Activated T-helper 2 cell treated with anti-CD3 and anti-CD28 coated beads, Interferon-gamma antibody, Interleukin-2, Interleukin-4, amounts not matched to agents 10 μg/mL and 5 μg/mL and 100 μg/mL, durations not matched to agents 14 hours and 24 hours and 36 hours (primary cell): ENCODE measurements at places on chromosomes 3 and 15. TPM values are rescaled to one million over a fixed set of nuclear protein-coding genes. Genes with fewer than 3 reads are reported as not detected.

MME gene
- not detected in 2 replicates for total RNA-seq

GRK7 gene
- total RNA-seq, result not detected in 2 replicates

ACOX2 gene
- not detected in 2 replicates for total RNA-seq

CHST2 gene
- 7.4 and 7.7 TPM in 2 replicates for total RNA-seq

SERINC4 gene
- total RNA-seq, result 0.28 and 0.57 TPM in 2 replicates

USF3 gene
- 13.9 and 15.6 TPM in 2 replicates for total RNA-seq

NLGN1 gene
- not detected in 2 replicates for total RNA-seq

GRCh38 chr15:96343113-96344059 lies 12.9 kb downstream of the NR2F2 start:
- H3K27me3 ChIP-seq, result peaks cover 91% of the 10 kb centered on the region
- no peaks in the 10 kb centered on the region for H3K36me3 ChIP-seq
- H3K27ac ChIP-seq, result no peak overlapping the region
- no peak for DNase-seq
- no peaks in the 10 kb centered on the region for H3K4me1 ChIP-seq

DNA sequence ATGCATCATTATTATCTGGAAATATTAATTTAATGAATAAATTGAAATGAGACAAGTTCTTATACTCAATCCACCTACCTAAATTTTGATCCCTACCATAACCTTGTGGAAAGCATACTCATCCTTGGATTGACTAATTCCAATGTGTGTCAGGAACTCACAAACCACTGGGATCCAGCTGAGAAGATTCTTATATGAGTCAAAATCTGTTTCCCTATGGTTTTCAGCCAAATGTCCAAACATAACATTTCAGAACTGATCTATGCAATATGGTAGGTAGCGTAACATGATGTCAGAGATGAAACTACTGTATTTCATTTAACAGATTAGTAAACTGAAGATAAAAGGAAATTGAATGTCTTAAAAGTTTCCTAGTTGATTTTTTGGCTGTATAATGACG lies 250.0 kb downstream of the PLOD2 start:
- no peak overlapping the region for H3K27ac ChIP-seq
- H3K36me3 ChIP-seq, result no peaks in the 10 kb centered on the region
- no peak for DNase-seq
- no peaks in the 10 kb centered on the region for H3K4me1 ChIP-seq

- H3K4me3 ChIP-seq, result no peak overlapping the region
- no peak for DNase-seq
- H3K27ac ChIP-seq, result no peak overlapping the region
- H3K36me3 ChIP-seq, result no peaks in the 10 kb centered on the region
- peaks cover 30% of the 10 kb centered on the region for H3K4me1 ChIP-seq
Measured at GRCh38 chr3:157070678-157070999, 89.3 kb downstream of the CCNL1 start.

- no peak overlapping the region for H3K4me3 ChIP-seq
- H3K36me3 ChIP-seq, result no peaks in the 10 kb centered on the region
- DNase-seq, result no peak
- H3K27ac ChIP-seq, result no peak overlapping the region
- H3K4me1 ChIP-seq, result no peaks in the 10 kb centered on the region
Measured at GRCh38 chr3:24351779-24352469, 142.7 kb downstream of the THRB start.

GRCh38 chr3:173395073-173395411 lies 2.5 kb upstream of the NLGN1 start:
- DNase-seq, result no peak
- peaks cover 58% of the 10 kb centered on the region for H3K27me3 ChIP-seq
- peaks cover 27% of the 10 kb centered on the region for H3K4me1 ChIP-seq
- no peaks in the 10 kb centered on the region for H3K36me3 ChIP-seq

DNA sequence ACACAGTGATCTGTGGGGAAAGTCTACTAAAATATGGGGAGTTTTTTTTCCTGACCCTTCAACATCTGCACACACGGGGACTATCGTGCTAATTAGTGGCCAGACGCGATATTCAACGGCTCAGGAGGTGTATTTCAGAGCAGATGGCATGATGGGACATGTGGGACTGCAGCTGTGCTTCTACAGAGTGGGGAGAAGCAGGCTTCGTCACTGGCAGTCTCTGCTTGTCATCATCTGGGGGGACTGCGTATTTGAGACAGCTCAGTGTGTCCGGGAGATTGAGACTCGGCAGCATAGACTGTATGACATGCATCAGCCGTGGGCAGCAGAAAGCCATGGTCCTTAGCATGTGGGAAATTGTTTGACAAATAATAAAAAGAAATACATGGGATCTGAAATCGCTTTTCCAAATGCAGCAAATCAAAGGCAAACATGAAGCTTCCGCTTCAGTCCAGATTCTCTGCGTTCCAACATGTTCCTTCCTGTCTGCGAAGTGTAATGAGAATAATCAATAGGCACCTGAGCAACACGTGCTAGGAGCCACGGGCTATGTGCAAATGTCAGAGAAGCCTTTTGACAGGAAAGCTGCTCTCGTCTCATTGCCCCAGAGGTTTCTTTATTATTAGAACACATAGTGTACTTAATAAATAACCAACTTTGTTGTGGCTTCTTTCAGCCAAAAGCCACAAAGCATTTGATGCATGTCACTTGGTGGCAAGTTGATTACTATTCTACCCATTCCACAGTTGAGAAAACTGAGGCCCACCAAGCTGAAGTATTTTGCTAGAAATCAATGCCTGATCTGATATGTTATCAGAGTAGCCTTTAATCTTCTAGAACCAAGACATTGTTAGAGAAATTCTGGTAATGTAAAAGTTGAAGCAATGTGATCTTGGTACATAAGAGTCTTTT lies 276.3 kb downstream of the RYR3 start:
- H3K36me3 ChIP-seq, result no peaks in the 10 kb centered on the region
- DNase-seq, result no peak
- no peaks in the 10 kb centered on the region for H3K27me3 ChIP-seq
- H3K27ac ChIP-seq, result no peak overlapping the region
- no peaks in the 10 kb centered on the region for H3K4me1 ChIP-seq
- H3K4me3 ChIP-seq, result no peak overlapping the region

- DNase-seq, result peak; percentile 48
- peaks cover 9% of the 10 kb centered on the region for H3K27me3 ChIP-seq
- H3K36me3 ChIP-seq, result peaks cover 41% of the 10 kb centered on the region
- no peak overlapping the region for H3K27ac ChIP-seq
- H3K4me3 ChIP-seq, result peak overlapping the region; percentile 86
Measured at GRCh38 chr15:34436956-34437442, 609 bp downstream of the GOLGA8A start.

- H3K36me3 ChIP-seq, result no peaks in the 10 kb centered on the region
- H3K4me3 ChIP-seq, result no peak overlapping the region
- peaks cover 25% of the 10 kb centered on the region for H3K27me3 ChIP-seq
- no peak overlapping the region for H3K27ac ChIP-seq
- H3K4me1 ChIP-seq, result no peaks in the 10 kb centered on the region
- DNase-seq, result no peak
Measured at GRCh38 chr3:53794597-53794996, 51.6 kb downstream of the CHDH start.

DNA sequence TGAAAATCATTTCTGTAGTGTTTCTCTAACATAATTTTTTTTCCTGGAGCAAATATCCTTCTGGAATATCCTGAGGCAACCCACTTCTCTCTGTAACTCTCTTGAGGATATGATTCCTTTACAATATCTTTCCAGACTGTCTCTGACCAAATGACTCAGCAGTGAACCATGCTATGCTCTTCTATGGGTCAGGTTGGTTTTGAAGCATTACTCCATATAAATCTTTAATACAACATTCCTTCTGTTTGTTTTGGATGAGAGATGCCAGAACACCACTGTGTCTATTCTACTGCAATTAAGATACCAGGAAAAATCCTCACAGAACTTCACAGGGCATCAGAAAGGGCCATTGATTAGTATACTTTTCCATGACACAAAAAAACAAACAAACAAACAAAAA lies 626.4 kb upstream of the ZNF385D start:
- H3K36me3 ChIP-seq, result no peaks in the 10 kb centered on the region
- H3K4me1 ChIP-seq, result no peaks in the 10 kb centered on the region
- peaks cover 7% of the 10 kb centered on the region for H3K27me3 ChIP-seq
- H3K4me3 ChIP-seq, result no peak overlapping the region

- no peak for DNase-seq
- peaks cover 55% of the 10 kb centered on the region for H3K4me1 ChIP-seq
- peaks cover 6% of the 10 kb centered on the region for H3K36me3 ChIP-seq
- peak overlapping the region; percentile 51 for H3K27ac ChIP-seq
- peaks cover 14% of the 10 kb centered on the region for H3K27me3 ChIP-seq
- H3K4me3 ChIP-seq, result peak overlapping the region; percentile 89
Measured at GRCh38 chr15:43511012-43511885, 6.2 kb upstream of the MAP1A start.

- peaks cover 13% of the 10 kb centered on the region for H3K4me1 ChIP-seq
- H3K27me3 ChIP-seq, result peaks cover 17% of the 10 kb centered on the region
- no peaks in the 10 kb centered on the region for H3K36me3 ChIP-seq
- no peak within 1 kb of the TSS for H3K4me3 ChIP-seq
- H3K27ac ChIP-seq, result no peak within 1 kb of the TSS
Measured at GRCh38 chr3:186665625-186666188, at the start of gene HRG. Gene HRG (plus strand): TSS chr3:186666014. CDS start chr3:186666032, 18 bp downstream.

DNA sequence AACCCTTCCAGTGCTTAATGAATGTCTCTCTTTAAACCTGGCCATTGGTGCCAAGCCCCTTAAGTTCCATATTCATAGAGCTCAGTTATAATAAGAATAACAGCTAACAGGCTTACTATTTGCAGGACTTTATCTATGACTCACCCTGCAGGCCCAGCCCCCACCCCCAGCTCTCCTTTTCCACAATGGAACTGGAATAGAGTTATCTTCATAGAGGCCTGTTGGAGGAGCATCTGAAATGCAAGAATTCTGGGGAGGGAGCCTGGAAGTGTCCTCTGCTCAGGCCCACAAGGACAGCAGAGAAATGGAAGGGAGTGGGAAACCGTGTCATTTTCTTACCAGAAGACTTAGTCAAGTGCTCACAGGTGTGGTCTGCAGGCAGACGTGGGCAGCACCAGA lies 52.8 kb downstream of the SEMA5B start:
- H3K4me3 ChIP-seq, result peak overlapping the region; percentile 41
- H3K27me3 ChIP-seq, result peaks cover 9% of the 10 kb centered on the region
- H3K36me3 ChIP-seq, result no peaks in the 10 kb centered on the region
- DNase-seq, result no peak
- peaks cover 21% of the 10 kb centered on the region for H3K4me1 ChIP-seq
- H3K27ac ChIP-seq, result no peak overlapping the region

DNA sequence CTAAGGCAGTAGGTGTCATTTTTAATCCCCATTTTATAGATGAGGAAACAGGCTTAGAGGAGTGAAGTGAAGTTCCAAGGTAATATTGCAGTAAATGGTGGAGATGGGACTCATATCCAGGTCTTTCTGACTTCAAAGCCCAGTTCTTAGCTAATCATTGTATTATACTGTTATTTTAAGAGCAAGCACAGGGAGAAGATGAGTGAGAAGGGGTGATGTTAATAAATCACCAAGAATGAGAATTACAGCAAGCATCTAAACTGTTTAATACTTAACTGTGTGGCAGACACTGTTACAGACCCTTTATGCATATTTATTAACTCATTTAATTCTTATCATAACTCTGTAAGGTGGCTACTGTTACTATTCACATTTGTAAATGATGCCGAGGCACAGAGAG lies 61.2 kb downstream of the VPS8 start:
- H3K27me3 ChIP-seq, result no peaks in the 10 kb centered on the region
- peaks cover 52% of the 10 kb centered on the region for H3K36me3 ChIP-seq
- peaks cover 14% of the 10 kb centered on the region for H3K4me1 ChIP-seq
- H3K4me3 ChIP-seq, result no peak overlapping the region
- no peak overlapping the region for H3K27ac ChIP-seq
- DNase-seq, result no peak

- DNase-seq, result no peak
- no peak overlapping the region for H3K4me3 ChIP-seq
- no peaks in the 10 kb centered on the region for H3K4me1 ChIP-seq
- H3K27ac ChIP-seq, result no peak overlapping the region
- no peaks in the 10 kb centered on the region for H3K27me3 ChIP-seq
Measured at GRCh38 chr3:7025581-7026300, 164.8 kb downstream of the GRM7 start.

- no peaks in the 10 kb centered on the region for H3K36me3 ChIP-seq
- no peak for DNase-seq
- no peak overlapping the region for H3K4me3 ChIP-seq
- H3K27me3 ChIP-seq, result no peaks in the 10 kb centered on the region
Measured at GRCh38 chr3:85594676-85595075, 635.9 kb downstream of the CADM2 start.

- H3K27ac ChIP-seq, result no peak overlapping the region
- no peaks in the 10 kb centered on the region for H3K4me1 ChIP-seq
- no peak for DNase-seq
- no peak overlapping the region for H3K4me3 ChIP-seq
- no peaks in the 10 kb centered on the region for H3K27me3 ChIP-seq
- no peaks in the 10 kb centered on the region for H3K36me3 ChIP-seq
Measured at GRCh38 chr3:82392203-82392775, 630.8 kb upstream of the GBE1 start.
